ENCODE measurements at places on chromosomes 6 and 20.

DNA sequence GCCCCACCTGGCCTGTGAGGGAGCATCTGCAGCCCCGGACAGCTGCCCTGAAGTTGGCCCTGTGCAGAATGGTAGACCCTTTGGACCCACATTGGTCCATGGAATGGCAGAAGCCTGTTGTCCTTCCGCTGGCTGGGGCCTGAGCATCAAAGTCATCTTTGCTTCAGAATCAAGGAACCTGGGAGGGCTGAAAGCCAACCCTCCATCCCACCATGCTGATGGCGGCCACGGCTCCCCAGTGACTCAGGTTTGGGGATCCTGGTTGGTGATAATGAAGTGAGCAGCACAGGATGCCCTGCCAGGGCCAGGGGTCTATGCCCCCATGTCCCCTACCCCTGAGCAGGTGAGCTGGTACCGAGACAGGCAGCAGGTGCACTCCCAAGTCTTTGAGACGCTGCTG lies 52.8 kb downstream of the YTHDF1 start:
- no peak for DNase-seq

DNA sequence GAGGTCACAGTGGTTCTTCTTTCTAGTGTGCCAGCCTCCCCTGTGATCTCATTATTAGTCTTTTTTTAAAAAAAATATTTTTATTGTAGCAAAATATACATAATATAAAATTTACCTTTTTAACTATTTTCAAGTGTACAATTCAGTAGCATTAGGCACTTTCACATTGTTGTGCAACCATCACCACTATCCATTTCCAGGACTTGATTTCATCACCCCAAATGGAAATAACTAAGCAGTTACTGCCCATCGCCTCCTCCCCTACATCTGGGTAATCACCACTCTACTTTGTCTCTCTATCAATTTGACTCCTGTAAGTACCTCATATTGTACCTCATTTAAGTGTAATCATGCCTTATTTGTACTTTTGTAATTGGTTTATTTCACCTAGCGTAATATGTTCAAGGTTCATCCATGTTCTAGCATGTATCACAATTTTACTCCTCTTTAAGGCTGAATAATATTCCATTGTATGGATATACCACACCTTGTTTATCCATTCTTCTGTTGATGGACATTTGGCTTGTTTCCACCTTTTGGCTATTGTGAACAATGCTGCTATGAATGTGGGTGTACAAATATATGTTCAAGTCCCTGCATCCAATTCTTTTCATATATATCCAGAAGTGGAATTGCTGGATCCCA lies 68.6 kb upstream of the FYN start:
- peak; percentile 27 for DNase-seq

- DNase-seq: peak; percentile 76
Measured at GRCh38 chr6:31901415-31901952, 402 bp downstream of the ZBTB12 start.

DNA sequence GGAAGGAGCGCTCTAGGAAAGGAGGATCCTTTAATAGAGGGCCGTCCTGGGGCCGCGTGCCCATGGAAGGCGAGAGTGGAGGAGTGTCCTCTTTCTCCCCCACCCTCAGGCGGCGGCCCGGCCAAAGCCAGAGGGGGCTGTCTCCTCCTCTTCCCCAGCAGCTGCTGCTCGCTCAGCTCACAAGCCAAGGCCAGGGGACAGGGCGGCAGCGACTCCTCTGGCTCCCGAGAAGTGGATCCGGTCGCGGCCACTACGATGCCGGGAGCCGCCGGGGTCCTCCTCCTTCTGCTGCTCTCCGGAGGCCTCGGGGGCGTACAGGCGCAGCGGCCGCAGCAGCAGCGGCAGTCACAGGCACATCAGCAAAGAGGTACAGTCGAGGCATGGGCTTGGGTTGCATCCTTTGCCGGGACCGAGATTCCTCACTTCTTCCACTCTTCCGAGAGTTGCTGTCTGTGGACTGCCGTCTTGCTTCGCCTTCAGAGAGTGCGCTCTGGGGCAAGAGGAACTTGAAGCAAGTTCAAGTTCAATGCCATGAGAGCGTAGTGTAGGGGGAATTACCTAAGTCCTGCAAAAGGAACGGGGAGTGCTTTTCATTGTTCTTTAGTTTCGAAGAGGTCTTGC lies at the start of gene LAMA2:
Gene LAMA2 (plus strand): TSS at position 148 of the 621 bp plus-strand sequence. CDS start 108 bp downstream, at position 256.
- DNase-seq: no peak

DNA sequence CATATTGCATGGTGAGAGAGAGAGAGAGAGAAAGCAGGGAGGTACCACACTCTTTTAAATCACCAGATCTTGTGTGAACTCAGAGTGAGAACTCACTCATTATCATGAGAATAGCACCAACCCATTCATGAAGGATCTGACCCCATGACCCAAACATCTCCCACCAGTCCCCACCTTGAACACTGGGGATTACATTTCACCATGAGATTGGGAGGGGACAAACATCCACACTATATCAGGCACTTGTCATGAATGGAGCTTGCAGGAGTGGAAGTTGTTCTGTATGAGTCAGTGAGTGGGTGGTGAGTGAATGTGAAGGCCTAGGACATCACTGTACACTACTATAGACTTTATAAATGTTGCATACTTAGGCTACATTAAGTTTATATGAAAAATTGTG lies 47.7 kb upstream of the RNF182 start:
- no peak for DNase-seq

Measured in NB4 (cell line).